ENCODE measurements at places on chromosomes 2 and 18.

DNA sequence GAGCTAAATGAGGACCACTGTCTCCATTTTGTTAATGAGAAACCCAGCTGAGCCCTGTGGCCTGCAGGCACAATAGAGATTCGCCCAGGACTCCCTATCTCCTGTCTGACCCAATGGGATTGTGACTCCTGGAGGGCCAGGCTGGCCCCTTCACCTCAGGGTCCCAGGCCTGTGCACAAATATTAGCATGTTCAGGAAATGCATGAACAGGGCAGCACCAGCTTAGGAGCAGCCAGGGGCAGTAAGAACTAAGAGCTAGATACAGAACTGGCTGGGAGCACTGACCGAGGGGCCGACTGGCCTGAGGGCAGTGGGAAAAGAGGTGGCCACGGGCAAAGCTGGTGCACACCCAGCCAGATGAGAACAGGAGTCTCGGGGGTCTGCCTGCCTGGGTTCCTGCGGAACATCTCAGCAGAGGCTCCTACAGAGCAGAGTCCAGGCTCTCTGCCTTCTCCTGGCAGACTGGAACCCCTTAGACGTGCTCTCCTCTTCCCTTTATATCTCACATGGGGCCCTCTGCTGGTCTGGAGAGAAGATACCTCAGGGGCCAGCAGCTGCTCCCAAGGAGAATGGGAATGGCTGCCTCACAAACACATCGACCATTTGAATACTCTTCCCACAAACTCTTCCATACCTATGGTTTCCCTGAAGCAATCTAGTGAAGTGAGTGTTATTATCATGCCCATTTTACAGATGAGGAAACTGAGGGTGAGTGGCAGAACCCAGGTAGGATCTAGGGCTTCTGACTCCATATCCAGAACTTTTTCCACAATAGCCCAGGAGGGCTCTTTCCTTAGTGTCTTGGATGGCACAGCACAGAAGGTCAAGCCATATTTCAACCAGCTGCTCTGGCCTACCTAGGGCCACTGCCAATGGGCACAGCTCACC, 77.6 kb upstream of the OTOF start:
- DNase-seq, result no peak

DNA sequence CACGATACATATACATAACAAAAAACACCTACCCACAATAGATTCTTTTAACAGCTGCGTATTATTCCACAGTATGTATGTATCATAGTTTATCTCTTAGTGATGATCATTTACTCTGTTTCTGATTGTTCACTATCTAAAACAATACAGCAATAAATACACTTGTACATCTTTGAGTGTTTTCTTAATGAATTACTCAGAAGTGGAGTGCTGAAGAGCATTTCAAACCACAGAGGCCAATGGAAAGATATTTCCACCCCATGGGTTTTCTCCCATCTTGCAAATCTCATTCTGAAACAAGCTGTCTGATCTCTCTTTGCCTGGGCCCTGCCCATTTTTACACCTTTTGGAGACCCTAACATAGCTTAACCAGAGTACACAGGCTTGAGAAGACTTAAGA, 113.8 kb upstream of the KLF7 start:
- no peak for DNase-seq

DNA sequence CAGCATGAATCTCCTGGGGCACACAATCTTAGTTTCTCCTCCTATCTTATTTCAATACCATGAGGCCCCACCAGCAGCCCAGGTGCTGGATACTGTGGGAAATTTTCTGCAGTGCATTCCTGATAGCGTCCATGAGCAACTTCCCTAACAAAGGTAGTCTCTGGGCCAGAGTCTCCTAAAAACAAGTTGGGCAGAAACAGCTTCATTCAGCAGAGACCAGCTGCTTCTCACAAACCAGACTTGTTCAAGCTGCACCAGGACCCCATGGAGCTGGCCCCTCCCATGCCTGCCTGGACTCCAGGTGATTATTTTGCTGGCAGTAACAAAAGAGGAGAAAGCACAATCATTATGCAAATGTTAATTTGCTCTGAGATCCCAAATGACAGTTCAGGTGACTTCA, 31.4 kb downstream of the MYO5B start:
- no peak for DNase-seq

DNA sequence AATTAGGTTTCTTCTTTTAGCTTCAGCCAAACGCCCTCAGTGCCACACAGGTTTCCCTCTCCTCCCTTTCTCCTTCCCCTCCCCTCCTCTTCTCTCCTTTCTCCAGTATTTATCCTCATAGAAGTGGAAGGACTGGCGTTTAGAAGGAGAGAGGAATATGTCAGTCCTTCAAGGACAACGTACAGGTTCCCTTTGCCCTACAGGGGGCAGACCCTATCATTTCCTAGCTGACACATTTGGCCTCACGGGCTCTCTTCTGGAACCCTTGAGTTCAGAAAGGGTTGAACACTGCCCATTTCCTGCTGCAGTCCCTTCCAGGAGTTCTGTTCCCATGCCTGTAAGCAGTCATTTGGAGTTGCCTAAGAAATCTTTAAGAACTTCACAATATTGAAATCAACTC, 46.1 kb downstream of the CDCA7 start:
- DNase-seq, result peak; percentile 81

DNA sequence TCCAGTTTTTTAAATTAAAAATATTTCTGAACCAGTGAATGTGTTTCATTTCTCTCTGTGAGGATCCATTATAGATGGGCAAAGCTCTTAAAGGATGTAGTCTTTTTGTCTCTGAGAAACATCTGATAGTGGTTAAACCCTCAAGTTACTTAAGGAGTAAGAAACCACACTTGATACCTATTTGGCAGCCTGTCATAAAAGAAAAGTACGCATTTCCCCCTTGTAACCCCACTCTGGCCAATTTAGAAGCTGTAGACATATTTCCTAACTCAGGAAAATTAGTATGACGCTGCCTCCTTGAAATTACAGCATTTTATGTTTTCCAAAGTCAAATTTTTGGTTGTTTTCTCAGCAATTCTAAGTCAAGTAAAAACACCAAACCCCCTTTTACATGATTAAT, 2.0 kb downstream of the STAT4 start:
- no peak for DNase-seq

- no peak for DNase-seq
Observed at GRCh38 chr2:215979620-215980019, 33.7 kb downstream of the MREG start.

- no peak for DNase-seq
Observed at GRCh38 chr2:47056868-47057686, 98.0 kb downstream of the STPG4 start.

GRCh38 chr2:3626118-3626811, 31.4 kb downstream of the COLEC11 start:
- no peak for DNase-seq

DNA sequence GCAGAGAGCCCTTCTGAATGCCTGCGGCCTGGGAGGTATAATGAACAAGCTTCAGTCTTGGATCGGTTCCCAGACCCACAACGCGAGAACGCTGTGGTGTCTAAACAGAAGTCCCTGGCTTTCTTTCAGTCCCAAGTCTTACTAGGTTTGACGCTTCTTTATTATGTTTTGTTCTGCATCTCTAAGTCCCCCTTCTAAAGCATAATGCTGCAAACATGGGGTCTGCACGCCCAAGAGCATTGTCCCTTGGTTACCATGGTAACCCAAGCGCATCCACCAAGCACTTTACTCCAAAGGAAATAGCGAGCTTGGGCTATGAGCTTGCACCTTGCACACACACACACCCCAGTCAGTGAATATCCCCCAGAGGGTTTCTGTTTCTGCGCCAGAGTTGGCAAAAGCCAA, 193.7 kb downstream of the INO80D start:
- DNase-seq, result peak; percentile 59

- no peak for DNase-seq
Observed at GRCh38 chr2:37020887-37021796, 54.8 kb upstream of the STRN start.

DNA sequence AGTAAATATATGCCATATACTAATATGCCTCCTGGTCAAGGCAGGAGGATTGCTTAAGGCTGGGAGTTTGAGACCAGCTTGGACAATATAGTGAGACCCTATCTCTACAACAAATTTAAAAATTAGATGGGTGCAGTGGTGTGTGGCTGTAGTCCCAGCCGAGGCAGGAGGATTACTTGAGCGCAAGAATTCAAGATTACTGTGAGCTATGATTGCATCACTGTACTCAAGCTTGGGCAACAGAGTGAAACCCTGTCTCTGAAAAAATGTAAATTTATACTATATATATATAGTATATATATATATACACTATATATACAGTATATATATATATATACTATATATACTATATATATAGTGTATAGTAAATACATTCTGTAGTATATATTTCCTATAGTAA, 30.0 kb upstream of the NPC1 start:
- no peak for DNase-seq
